ENCODE measurements at places on chromosomes 4 and X. TPM values are rescaled to one million over a fixed set of nuclear protein-coding genes. Genes with fewer than 3 reads are reported as not detected.

The ADH1A gene
- not detected for polyA plus RNA-seq

The PABPC4L gene
- polyA plus RNA-seq = not detected

The PIM2 gene
- 401 TPM for polyA plus RNA-seq

The VSIG1 gene
- 13.0 TPM for polyA plus RNA-seq

The COL4A5 gene
- not detected for polyA plus RNA-seq

The TMPRSS11B gene
- polyA plus RNA-seq = not detected

The CACNA1F gene
- polyA plus RNA-seq = not detected

The MAPK10 gene
- not detected for polyA plus RNA-seq

The TRPC3 gene
- not detected for polyA plus RNA-seq

The RNF150 gene
- polyA plus RNA-seq = not detected

The SSX2B gene
- polyA plus RNA-seq = not detected

The SLC10A4 gene
- polyA plus RNA-seq = 0.09 TPM

The PCDH10 gene
- not detected for polyA plus RNA-seq

The ADH7 gene
- not detected for polyA plus RNA-seq

The TRPC5OS gene
- not detected for polyA plus RNA-seq

The MAP7D2 gene
- 0.14 TPM for polyA plus RNA-seq

The PGRMC2 gene
- polyA plus RNA-seq = 23.7 TPM

The UGT2A1 gene
- polyA plus RNA-seq = not detected

The ZNF275 gene
- 6.2 TPM for polyA plus RNA-seq

The ARHGAP36 gene
- not detected for polyA plus RNA-seq

The LYAR gene
- polyA plus RNA-seq = 19.7 TPM

The KCNE5 gene
- polyA plus RNA-seq = not detected

The S100P gene
- not detected for polyA plus RNA-seq

The FGF16 gene
- not detected for polyA plus RNA-seq

The CXorf65 gene
- 4.3 TPM for polyA plus RNA-seq

The MID2 gene
- 16.2 TPM for polyA plus RNA-seq

The TTC29 gene
- polyA plus RNA-seq = not detected

The SH3RF1 gene
- not detected for polyA plus RNA-seq

The CT45A2 gene
- polyA plus RNA-seq = not detected

The SHOX gene
- polyA plus RNA-seq = not detected

The SSX1 gene
- not detected for polyA plus RNA-seq

The GUCY1A1 gene
- not detected for polyA plus RNA-seq

The DMRTC1B gene
- 2.7 TPM for polyA plus RNA-seq

The P2RY4 gene
- not detected for polyA plus RNA-seq

The PABPC1L2A gene
- not detected for polyA plus RNA-seq

The TGIF2LX gene
- not detected for polyA plus RNA-seq

The SCML2 gene
- polyA plus RNA-seq = 1.7 TPM

The SH3BGRL gene
- 123 TPM for polyA plus RNA-seq

The ARMCX6 gene
- polyA plus RNA-seq = 43.1 TPM

The SRPX gene
- polyA plus RNA-seq = not detected

The TMPRSS11F gene
- not detected for polyA plus RNA-seq

The MSL3 gene
- polyA plus RNA-seq = 118 TPM

The ATP2B3 gene
- not detected for polyA plus RNA-seq
